ENCODE measurements at places on chromosomes 3 and 15.
A peak's percentile ranks its signal among the peaks of the same experiment; 100 is the strongest.

GRCh38 chr15:77178411-77178810 is 107.5 kb upstream of the TSPAN3 start:
- DNase-seq = no peak

DNA sequence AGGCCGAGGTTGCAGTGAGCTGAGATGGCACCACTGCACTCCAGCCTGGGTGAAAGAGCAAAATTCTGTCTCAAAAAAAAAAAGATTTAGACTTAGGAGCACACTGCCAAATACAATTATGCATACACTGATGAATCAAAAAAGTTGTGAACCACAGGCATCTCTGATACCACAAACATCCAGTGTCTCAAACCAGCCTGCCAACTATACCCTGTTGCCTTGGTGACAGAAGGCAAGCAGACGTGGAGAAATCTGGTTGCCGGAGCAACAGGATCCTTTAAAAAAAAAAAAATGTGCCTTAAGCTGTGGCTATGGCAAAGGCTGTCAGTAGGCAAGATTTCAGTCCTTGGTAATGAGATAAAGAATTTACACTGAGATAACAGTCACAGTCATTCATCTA is 202.3 kb downstream of the NEK10 start:
- no peak for DNase-seq

GRCh38 chr3:131402391-131403039 is 20.9 kb downstream of the NUDT16 start:
- DNase-seq = no peak

DNA sequence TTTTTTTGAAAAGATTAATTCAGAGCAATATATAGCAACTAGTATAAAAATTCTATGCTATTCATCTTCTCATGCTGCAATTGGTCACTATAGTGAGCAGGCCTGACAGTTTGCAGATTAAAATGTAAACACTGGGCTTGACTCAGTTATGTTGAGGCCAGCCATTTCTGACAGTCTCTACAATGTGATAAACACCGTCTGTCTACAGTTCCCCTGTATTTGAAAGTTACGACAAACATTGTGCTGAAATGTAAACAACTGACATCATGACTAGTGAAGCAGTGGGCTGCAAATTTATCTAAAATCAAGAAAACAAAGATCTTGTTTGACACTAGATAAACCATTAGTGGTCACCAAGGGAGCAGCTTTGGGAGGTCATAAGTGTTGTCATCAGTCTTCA is 197.4 kb downstream of the ISL2 start:
- no peak for DNase-seq

DNA sequence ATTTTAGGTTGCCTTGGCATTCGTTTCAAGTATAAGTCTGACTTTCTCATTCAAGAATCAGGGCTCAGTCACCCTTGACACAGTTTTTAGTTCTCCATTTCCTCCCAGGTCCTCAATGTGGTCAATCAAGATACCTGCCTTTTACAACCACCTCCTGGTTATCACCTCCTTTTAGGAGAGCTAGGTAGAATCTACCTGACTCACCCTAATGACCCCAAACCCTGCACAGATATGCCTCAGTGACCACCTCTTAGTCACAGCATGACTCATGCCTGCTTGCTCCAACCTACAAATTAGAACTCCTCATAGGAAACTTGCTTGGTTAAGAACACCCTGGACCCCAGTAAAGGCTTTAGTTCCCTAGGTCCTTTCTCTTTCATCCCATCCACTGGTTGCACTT is 22.5 kb downstream of the DMXL2 start:
- DNase-seq = no peak

DNA sequence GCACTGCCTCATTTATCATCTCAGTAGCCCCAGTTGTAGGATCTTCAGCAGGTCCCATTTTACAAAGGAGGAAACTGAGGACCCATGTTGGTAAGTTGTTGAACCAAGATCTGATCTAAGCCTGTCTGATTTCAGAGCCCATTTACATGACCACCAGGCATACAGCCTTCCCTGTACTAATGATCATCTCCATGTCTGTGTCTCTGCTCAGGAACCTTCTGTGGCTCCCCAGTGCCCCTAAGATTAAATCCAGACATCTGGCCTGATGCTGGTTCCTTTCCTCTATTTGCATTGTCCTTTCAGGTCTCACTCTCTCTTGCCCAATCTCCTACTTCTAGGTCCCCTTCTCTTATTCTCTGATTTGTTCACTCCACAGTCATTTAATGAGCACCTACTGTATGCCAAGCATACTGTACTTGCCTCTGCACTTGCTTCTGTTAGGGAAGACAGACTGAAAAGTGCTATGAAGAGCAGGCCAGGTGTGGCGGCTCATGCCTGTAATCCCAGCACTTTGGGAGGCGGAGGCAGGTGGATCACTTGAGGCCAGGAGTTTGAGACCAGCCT is 32.4 kb downstream of the ATP2B2 start:
- DNase-seq = no peak

DNA sequence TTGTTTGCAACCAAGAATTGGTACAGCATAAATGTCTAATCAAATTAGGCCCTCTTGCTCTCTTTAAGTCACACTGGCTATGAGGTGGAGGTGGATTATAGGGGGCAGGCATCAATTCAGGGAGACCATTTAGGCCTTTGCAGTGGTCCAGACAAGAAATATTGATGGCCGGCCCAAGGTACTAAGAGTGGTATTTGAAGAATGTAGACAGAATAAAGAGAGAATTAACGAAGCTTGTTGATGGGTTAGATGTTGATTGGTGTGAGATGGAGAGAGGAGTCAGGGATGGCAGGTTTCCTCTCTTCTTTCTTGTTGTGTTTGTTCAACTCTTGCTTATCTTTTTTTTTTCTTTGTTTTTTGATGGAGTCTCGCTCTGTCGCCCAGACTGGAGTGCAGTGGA is 48.5 kb downstream of the PIK3CA start:
- no peak for DNase-seq

- DNase-seq = peak; percentile 96
Measured at GRCh38 chr15:84653910-84654688, at the start of gene WDR73. Gene WDR73 (minus strand): TSS chr15:84654283. CDS start chr15:84654274, 9 bp downstream.

DNA sequence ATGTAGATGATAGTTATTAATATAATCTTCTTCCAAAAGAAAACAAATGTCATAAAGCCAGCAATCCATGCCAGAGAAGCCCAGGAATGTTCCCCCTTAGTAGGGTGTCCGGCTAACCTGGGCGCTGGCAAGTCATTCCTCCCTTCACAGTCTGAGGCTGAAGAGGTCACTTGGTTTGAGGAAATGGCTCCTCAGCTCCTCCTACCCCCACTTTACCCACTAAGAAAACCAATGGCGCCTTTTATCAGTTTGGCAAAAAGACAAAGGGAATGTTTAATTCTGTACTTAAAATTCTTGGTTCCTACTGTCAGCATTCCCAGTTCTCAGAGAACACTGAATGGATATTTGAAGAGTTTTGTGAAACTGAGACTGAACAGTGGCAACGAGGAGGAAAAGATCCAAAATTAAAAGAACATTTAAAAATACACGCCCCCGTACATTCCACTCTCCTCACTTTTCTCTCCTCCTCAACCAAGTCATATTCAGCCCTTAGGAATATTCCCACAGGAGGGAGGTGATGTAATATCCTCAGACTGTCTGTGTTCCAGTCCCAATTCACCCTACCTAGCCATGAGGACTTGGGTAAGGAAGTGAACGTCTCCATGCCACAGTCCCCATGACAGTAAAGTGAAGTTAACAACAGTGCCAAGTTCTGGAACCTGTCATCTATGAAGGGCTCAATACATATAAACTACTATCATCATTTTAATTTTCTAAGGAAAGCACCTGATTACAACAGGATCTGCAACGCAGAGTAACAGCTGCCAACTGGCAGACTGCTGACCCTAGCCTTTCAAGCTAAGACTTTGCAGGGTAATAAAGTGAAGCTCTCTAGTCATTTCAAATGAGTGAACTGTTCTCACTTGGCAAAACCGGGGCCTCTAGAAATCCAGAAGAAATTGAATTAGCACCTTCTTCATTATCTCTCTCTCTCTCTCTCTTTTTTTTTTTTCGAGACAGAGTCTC is 234.5 kb upstream of the ICE2 start:
- no peak for DNase-seq

DNA sequence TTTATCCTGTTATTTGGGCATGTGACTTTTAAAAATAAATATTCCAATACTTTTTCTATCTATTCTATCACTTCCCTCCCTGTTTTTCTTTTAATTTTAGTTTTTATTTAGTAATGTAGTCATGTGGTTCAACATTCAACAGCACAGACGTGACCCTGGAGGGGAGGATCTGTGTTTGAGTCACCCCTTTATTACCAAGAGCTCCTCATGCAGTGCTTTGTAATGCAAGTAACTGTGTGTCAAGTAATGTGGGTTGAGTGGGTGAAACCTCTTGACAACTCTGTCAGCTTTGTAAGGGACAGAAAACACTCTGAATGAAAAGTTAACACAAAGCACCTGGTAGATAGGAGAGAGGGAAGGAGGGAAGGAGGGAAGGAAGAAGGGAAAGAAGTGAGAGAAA is 89.7 kb upstream of the FGF12 start:
- peak; percentile 24 for DNase-seq

- DNase-seq = no peak
Measured at GRCh38 chr3:122799322-122799721, 4.5 kb downstream of the SLC49A4 start.

GRCh38 chr15:39826975-39827374 is 44.3 kb upstream of the FSIP1 start:
- no peak for DNase-seq

DNA sequence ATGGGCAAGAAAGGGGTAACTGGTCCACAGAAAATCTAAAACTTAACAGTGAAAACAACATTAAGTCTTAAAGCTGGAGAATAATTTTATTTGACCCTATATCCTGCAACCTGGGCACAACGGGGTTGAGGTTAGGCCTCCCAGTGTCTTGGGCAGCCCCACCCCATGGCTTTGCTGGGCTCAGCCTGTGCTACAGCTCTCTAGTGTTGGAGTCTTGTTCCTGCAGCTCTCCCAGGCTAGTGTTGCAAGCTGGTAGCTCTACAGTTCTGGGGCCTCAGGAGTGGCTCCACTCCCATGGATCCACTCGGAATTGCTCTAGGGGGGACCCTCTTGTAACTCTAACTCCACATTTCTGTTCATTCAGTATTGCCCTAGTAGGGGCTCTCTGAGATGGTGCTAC is 24.9 kb upstream of the GNB4 start:
- DNase-seq = no peak

DNA sequence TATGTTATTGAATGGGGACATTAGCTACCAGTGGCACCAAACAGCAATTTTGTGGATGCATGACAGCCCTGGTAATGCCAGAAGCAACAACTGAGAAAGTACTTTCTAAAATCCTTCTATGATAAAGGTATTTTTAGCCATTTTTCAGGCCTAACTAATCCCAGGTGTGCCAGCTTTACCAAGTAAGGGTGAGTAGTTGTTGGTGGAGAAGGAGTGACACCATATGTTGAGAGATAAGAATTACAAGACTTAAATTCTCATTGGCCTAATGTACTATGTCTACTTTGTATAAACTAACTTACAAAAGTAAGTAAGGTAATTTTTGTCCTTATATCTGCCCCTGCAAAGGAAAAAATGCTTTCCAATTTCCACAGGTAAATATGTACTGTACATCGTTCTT is 4.1 kb upstream of the COX17 start:
- no peak for DNase-seq

GRCh38 chr3:45199837-45200648 is 26.0 kb downstream of the TMEM158 start:
- no peak for DNase-seq

DNA sequence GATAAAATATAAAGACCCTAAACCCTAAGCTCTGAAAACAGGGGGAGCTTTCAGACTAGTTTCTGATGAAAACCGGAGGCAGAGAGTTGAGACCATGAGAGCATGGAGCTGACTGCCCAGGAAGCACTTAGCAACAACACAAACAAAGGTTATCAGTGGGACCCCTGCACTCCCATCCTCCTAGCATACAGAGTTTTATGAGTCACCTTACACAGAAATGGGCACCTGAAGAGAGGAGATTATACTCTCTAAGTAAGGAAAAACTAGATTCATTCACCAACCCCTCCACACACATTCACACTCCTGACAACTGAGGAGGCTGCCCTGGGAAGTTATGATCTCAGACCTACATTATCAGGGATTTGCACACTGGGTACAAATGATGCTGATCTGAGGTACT is 261.7 kb downstream of the ULK4 start:
- DNase-seq = no peak

GRCh38 chr3:49813497-49814174 is at the start of gene UBA7:
Gene UBA7 (minus strand): TSS chr3:49813953. CDS start chr3:49813787, 166 bp downstream.
- DNase-seq = peak; percentile 23

DNA sequence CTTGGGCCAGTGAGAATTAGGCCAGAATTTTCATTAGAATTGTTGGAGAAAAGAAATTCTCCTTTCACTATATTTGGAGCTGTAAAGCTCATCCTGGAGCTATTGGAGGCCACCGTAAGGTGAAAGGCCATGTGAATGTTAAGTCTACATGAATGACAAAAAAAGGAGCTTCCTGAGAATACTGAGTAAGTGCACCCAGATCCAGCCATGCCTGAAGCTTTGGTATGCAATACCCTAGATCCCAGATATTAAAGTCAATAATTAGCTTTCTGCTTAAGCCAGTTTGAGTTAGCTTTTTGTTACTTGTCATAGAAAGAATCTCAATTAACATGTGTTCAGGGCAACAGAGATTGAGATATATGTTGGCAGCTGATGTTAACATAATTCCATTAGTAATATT is 172.4 kb downstream of the NR1D2 start:
- no peak for DNase-seq

DNA sequence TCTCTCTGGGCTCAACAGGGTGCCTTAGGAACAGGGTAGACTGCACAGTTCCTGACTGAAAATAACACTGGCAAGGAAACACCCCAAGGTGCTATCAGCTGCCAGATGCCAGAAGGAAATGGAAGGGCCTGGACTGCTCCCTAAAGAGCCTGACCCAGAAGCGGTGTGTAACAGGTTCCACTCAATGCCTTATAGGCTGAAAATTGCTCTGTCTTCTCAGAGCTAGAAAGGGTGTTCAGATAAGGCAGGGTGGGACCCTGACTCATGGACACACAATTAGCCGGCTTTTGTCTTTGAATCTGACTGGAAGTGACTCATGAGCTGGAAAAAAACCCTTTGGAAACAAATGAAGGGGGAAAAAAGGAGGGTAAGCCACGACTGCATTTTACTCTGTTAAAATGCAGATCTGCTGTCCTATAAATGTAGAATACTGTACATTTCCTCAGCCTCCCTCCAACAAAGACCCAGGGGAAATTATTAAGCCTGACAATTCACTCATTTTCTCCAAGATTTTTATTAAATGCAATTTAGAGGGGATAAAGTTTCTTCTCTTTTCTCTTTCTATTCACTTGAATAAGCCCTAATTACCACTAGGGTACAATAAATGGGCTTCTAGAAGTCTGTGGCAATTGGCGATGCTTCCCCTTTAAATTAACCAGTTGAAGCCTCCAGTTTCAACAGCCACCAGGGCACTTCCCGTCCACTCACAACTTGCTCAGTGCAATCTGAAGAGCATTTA is 160.2 kb upstream of the TBL1XR1 start:
- no peak for DNase-seq
